Activated T-helper 17 cell treated with anti-CD3 and anti-CD28 coated beads, Interleukin-2, amount 50 U/mL, for 72 hours (primary cell): ENCODE measurements at places on chromosomes 3 and 15. TPM values are rescaled to one million over a fixed set of nuclear protein-coding genes. Genes with fewer than 3 reads are reported as not detected.

GRCh38 chr3:17258823-17259436, 374.2 kb downstream of the PLCL2 start:
- ATAC-seq = no peak

Gene FGD5
- total RNA-seq = 0.74 TPM

Gene THPO
- not detected for total RNA-seq

DNA sequence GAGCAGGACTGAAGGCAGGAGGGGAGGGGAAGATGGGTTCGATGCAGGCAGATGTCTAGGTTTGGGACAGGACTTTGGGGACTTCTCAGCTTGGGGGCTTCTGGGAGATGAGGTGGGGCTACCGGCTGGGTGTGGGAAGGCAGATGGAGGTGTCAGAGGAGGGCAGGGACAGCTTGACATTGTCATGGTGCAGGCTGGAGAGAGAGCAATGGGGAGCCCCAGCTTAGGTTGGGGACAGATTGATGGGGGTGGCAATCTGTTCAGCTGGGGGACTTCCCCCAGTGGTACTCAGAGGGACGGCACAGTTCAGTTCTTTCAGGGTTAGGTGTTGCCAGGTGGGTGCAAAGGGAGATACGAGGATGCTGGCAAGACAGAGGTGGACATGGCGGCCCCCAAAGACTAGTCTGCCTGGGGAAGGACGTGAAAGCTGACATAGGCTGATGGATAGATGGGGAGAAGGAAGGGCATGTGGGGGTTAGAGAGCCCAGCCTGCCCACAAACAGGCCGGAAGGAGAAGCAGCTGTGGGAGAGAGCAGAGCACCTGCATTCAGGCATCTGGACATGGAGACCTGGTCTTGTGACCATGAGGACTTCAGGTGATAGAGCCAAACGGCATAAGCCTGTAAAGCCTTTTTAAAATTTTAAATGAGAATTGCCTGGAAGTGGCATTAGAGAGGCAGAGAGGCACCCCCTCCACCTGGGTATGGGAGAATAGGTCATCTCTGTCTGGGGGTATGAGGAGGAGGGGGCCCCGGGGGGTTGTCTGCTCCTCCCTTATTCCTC, 21.1 kb downstream of the ACAA1 start:
- ATAC-seq = no peak

GRCh38 chr3:181956122-181956521, 244.4 kb downstream of the SOX2 start:
- no peak for ATAC-seq

Gene LRRN1
- not detected for total RNA-seq

DNA sequence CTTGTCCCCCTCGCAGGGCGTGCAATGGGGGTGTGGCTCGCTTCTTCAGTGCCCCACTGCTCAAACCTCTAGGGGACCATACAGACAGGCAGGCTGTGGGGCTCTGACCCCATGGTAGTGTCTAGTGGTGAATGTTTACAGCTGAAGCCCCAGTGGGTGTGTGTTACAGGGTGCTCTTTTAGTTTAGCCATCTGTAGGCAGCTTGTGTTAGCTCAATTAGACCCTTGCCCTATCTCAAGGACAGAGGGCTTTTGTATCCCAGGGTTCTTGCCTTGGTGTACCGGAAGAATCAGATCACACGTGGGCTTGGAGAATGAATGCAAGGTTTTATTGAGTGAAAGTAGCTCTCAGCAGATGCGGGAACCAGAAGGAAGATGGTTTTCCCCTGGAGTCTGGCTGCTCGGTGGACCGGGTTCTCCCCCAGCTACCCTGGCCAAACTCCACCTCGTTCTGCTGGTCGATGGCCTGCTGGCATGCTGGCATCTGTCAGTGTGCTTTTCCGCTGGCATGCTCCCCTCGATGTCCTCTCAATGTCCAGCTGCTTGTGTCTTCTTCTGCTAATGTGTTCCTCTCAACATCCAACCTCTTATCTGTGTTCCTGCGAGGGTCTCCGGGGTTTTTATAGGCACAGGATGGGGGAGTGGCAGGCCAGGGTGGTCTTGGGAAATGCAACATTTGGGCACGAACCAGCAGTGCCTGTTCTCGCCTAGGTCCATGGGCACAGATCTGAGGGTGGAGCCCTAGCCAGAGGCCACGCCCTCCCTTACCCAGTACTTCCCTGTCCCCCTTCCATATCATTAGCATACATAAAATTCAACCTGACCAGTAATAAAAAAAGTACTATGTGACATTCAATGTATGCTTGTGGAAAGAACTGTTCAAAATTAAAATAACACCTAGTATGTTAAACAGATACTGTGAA, 6.6 kb downstream of the SPCS1 start:
- no peak for ATAC-seq

DNA sequence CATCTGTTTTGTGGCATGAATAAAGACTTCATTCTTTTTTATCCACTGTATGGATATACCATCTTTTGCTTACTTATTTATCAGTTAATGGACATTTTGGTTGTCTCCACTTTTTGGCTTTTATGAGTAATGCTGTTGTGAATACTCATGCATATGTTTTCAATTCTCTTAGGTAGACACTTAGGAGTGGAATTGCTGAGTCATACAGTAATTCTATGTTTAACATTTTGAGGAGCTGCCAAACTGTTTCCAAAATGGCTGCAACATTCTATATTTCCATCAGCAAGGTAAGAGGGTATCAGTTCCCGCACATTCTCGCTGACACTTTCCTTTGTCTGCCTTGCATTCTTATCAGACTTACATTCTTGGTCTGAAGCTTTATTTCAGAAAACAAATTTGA, 191.1 kb downstream of the WNT5A start:
- ATAC-seq = no peak

- peak; percentile 46 for ATAC-seq
Observed at GRCh38 chr3:184134746-184135148, 411 bp upstream of the EIF2B5 start.

Gene SCN5A
- 0.35 TPM for total RNA-seq

Gene WDR48
- 81.1 TPM for total RNA-seq

- ATAC-seq = no peak
Observed at GRCh38 chr3:150331978-150332568, 76.0 kb upstream of the TSC22D2 start.

DNA sequence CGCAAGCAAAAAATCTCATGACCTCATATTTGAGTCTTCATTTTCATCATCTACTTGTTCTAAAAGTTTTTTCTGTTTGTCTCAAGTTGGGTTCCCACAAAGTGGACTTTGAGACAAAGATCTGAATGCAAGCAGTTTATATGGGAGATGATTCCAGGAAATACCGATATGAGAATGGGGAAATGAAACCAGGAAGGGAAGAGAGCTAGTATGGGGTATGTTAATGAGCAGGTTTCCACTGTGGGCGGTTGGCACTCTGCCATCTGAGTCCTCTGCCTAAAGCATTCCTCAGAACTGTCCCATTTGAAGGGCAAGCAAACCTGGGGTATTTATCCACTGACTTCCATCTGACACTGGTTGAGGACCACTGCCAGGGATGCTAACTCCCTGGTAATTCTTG, 8.8 kb downstream of the ADPRH start:
- ATAC-seq = peak; percentile 62

- ATAC-seq = no peak
Observed at GRCh38 chr15:62904041-62904910, 138.3 kb upstream of the TPM1 start.

DNA sequence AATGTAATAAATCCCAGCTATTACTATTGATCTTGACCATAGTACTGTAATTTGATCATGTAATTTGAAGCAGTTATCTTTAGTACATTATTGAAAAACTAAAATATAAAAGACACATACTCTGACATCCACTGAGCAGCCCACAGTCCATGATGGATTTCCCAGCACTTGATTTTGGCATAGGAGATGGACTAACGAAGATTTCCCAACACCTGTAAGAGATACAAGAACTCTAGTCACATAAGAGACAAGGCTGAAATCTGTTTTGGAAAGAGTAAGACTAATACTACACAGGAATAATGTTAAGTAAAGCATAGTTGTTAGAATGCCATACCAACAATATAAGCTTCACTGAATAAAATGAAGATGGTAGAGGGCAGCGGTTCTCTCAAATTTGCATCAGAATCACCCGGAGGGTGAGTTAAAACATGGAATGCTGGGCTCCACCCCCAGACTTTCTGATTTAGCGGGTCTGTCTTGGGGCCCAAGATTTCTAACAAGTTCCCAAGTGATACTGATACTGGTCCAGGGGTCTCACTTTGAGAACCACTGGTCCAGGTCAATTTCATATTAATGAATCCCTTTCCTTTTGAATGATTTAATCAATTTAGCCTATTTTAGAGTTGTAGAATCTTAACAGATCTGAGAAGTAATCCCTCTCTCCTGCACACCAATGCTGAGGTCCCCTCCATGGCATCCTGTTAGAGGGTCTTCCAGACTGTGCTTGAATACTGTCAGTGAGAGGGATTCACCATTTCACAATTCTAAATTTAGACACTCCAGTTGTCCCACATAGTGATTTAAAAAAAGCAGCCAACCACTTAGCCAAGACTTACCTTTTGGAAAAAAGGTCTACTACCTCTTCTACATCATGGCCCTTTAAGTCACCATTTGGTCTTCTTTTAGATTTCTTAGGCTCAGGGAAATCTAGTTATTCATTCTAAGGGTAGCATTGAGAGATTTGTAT, 11.5 kb downstream of the RABL3 start:
- no peak for ATAC-seq

Gene CORO2B
- total RNA-seq = not detected

Gene HTR3E
- not detected for total RNA-seq

- ATAC-seq = no peak
Observed at GRCh38 chr15:42048821-42049200, 28.0 kb upstream of the PLA2G4E start.

Gene ZDHHC19
- not detected for total RNA-seq

DNA sequence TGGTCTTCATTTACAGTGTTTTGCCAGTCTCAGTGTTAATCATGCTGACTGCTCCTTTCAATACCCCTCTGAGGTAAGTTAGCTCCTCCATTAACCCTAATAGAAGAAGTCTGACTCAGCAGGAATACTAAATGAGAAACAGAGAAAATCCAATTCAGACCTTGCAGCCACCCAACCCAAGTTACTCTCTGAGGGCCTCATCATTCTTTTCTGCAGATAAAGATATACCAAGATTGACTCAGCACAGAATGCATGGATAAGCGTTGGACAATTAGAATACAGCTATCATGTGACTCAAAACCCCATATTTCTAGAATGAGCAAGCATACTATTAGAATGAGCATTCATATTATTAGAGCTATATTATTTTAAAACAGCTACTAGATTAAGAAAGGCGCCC, 389.1 kb upstream of the SGO1 start:
- ATAC-seq = no peak

DNA sequence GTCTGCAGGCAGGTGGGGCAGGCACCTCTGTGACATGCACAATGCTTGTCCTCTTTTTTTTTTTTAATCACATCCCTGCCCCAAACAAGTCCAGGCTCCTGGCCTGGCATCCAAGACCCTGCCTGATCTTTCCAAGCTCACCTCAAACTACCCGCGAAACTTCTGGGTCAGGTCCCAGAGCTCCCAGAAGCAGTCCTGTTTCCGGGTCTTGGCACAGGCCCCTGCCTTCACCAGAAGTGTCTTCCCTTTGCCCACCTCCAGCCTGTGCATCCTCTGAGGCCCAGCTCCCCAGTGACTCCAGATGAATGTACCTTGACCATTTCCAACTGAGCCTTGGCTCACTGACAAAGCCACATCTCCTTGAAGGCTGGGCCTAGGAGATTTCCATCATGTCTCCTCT, 23.0 kb downstream of the PLA2G4E start:
- ATAC-seq = no peak

- no peak for ATAC-seq
Observed at GRCh38 chr3:30679045-30679444, 72.6 kb downstream of the TGFBR2 start.

DNA sequence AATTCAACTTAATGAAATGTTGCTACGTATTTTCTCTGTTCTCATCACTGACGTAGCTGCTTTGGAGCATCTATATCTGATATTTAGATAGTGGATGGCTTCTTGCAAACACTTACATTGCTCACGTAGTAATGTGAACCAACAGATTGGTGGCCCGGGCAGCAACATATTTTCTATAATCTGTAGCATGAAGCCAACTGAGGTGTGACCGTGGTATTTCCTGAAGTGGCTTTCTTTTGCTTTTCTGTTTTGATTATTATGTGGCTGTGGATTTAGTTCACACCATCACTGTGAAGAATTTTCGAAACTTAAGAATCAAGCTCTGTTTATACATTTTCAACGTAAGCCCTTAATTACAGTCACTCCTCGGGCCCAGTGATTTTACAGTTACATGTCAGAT, 288.5 kb downstream of the LPP start:
- no peak for ATAC-seq
